AML-193 (cell line): ENCODE measurements at places on chromosomes 12 and 14.
A peak's percentile ranks its signal among the peaks of the same experiment; 100 is the strongest.

- no peak for DNase-seq
Observed at GRCh38 chr14:86646696-86647690, 1117.0 kb downstream of the FLRT2 start.

DNA sequence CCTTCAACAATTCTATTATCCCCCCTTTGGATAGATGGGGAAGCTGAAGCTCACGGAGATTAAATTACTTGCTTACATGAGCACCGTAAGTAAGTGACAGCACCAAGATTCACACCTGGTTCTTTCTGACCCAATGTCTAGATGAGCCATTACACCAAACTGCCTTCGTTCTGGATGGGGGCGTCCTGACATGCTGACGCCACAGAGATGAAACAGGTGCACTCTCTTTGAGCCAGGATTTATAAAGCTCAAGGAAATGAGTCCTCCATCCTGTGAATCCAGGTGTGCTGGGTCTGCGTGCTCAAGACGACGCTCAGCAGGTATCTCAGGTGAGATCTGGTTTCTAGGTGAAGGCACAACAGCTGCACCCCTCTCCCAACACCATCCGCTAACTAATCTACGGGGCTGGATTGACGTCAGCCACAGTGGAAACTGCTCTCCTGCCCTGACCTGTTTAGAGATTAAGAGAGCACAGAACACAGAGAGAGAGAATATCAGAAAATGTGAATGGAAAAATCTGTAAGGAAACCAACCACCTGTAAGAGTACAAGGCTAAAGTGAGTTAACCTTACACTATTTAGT, 61.6 kb downstream of the KSR2 start:
- DNase-seq: no peak

DNA sequence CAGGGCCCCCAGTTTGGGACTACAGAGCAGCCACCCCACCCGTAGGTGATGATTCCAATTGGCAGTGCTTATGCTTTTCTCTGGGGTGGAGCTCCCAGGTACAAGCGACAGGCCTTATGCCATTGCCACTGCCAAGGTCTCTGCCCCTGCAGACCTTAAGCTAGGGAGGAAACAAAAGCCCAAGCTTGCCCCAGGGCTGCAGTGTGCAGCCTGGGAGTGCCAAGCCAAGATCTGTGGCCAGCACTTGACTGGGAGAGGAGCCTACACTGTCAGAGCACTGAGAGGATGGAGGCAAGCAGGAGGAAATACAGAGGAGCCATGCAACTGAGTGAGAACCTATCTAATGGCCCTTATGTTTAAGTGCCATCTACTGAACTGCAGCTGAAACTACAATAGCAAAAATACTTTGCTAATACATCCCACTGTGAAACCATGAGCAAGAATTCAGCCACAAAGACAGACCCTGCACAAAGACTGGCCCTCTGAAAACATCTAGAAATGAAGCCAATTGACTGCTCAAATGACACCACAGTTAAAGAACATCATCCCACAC, 17.7 kb upstream of the ASCL1 start:
- DNase-seq: no peak

DNA sequence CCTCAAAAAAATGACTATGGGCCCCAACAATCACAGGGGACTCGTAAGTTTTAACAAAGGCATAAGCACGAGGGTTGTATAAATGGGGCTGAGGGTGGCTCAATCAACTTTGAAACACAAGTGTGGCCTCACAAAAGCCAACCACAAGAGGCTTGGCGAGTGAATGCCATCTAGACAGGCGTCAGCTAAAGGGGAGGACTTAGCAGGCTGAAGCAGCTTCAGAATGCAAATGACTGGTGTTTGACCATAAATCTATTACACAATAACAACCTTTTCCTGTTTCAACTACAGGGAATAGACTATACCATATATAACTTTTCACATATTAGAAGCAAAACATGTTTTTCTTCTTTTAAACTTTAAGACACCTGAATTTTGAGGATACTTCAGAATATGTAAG, 777.9 kb downstream of the FSCB start:
- DNase-seq: peak; percentile 4

DNA sequence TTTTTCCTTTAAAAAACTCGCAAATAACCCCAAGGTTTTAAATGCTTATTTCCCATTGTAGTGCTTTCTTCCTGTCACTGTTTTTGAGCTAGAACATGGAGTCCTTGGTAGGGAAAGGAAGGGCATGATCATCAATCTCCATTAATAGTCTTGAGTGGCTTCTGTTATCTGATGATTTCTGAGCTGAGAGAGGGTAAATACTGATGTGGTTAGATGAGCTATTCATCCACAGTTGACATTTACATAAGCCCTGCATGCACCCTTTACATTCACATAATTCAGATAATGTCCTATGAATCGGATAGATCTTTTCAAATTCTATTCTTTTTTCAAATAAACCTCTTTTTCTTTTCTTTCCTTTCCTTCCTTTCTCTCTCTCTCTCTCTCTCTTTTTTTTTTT, 81.4 kb downstream of the NTN4 start:
- DNase-seq: no peak

- peak; percentile 60 for DNase-seq
Observed at GRCh38 chr14:91373591-91374254, 43.9 kb downstream of the CCDC88C start.

DNA sequence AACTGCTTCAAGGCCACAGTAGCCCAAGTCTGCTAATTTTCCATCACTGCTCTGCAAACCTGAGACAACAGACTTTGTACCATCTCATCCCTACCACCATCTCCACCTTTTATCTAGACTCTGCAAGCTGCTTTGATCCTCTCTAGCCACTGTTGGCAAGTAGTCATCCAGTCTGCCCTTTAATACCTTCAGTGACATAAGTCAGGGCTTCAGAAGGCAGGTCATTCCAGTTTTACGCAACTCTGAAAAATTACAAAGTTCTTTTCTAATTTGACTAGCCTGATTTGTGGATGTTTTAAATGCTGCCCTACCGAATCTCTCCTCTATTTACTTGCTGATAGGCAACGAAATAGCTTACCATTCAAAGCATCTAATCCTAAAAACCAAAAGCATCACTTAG, 2.8 kb downstream of the FERMT2 start:
- no peak for DNase-seq

DNA sequence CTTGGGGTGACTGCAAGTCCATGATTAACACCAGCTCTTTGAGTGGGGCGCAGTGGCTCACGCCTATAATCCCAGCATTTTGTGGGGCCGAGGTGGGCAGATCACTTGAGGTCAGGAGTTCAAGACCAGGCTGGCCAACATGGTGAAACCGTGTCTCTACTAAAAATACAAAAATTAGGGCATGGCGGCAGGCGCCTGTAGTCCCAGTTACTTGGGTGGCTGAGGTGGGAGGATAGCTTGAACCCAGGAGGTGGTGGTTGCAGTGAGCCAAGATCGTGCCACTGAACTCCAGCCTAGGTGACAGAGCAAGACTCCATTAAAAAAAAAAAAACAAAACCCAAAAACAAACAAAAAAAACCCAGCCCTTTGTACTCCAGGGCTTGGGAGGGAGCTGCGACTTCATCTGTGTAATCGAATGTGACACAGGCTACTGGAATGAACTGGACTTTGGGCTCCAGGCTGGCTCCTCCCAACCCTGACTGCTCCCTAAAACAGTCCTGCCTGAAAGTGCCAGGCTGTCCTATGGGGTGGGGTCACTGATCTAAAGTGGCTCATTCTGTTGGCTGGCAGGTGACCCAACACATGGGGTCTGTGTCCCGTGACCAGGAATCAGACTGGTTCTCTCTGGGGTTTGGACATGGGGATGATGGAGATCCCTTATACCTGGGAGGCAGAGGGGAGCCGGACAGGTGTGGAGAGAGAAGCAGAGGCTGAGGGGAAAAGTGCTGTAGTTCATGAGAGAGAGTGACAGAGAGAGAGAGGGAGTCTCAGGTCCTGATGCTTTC, 9.3 kb upstream of the C12orf43 start:
- no peak for DNase-seq

DNA sequence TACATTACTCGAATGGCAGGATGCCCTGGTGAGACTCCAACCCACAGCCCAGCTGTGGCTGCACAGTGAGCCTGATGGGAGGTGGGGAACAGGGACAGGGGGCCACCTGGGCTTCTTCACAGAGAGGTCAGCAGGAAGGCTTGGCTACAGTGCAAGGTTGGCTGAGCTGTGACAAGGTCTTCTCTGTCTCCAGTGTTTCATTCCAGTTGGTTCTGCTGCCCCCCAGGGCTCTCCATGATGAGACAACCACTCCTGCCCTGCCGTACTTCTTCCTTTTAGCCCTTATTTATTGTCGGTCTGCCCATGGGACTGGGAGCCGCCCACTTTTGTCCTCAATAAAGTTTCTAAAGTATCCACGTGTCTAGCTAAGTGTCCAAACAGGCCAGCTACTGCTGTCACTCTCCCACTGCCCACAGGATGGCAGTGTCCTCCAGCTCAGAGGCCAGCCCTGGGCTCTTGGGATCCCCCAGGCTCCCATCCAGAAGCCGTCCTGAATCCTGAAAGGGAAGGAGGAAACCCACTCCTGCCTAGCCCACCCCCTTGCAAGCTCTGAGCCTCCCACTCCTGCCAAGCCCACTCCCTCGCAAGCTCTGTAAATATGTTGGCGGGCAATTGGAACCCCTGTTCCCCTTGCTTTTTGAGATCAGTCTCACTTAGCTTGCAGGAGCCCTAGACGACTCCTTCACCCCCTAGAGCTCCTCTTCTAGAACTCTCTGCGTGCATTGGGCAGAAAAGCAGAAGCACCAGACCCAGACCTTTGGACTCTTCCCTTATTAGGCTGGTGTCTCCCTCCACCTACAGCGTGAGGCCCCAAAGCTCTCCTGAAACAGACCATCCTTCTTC, 5.4 kb downstream of the C1QL4 start:
- peak; percentile 26 for DNase-seq

DNA sequence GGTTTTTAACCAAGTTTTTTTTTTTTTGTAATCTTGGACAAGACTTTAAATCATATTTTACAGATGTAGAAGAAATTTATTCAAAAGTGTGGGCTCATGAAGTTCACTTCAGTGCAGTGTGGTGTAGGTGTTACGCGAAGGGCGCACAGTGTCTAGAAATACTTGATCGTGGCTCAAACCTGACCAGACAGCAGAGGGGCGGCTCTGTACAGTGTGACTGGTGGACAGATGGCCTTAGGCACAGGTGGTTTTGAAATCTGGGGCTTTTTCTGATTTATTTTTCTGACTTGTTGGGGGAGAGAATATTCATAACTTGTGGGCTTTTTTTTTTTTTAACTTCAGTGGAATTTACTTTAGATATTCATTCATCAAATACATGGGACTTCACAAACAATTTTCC, 179.2 kb downstream of the PELI2 start:
- no peak for DNase-seq

DNA sequence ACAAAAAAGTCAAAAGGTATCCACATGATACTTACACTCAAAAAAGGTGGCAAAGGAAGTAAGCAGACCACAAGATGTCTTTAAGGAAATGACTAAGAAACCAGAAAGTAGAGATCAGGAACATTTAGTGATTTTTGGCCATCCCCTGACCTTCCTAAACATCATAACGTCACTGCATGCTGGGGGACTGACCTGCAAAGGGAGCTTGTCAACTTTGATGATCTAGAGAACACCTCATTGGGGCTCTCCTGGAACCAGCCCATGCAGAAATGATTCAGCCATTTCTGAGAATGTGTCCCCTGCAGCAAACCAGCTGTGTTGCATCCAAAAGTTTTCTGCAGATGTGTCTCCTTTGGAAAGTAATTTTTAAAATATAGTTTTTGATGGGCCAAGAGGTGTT, 152.2 kb upstream of the RASSF8 start:
- DNase-seq: no peak

GRCh38 chr14:96117101-96117897, 78.1 kb downstream of the C14orf132 start:
- no peak for DNase-seq

DNA sequence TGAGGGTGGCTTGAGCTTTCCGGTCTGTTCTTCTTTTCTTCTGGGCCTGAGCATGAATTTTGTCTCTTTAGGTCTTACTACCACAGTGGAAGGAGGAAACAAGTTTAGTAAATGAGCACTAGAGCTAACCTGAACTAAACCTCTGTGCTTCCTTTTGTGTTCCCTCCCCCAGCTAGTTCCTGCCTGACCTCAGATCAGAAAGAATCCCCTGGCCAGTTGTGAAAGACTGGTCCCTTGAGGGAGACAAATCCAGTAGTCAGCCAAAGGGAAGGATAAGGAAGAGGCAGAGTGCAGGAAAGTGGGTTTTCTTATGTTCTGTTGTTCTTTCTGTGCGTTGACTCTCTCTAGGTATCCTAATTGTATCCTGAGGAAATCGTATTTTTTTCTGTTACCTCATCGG, 17.5 kb downstream of the ZNF664 start:
- peak; percentile 41 for DNase-seq

GRCh38 chr12:63045020-63045860, 105.8 kb downstream of the AVPR1A start:
- DNase-seq: no peak

- DNase-seq: no peak
Observed at GRCh38 chr12:123149088-123149487, 1.8 kb downstream of the PITPNM2 start.

DNA sequence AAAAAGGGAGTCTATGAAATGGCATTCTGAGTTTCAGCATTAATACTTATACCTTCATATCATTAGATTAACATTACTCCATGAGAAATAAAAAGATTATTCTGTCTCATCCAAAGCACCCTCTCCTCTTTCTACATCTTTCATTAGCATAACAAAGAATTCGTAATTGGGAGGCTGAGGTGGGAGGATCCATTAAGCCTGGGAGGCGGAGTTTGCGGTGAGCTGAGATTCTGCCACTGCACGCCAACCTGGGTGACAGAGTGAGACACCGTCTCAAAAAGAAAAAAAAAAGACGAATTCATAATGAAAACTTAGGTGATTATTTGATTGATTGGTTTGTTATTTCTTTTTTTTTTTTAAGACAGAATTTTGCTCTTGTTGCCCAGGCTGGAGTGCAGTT, 1.8 kb upstream of the CDK17 start:
- DNase-seq: no peak

- DNase-seq: peak; percentile 48
Observed at GRCh38 chr14:21734457-21735074, 60.9 kb upstream of the OR4E1 start.

- no peak for DNase-seq
Observed at GRCh38 chr12:41521872-41522379, 333.8 kb downstream of the PDZRN4 start.

DNA sequence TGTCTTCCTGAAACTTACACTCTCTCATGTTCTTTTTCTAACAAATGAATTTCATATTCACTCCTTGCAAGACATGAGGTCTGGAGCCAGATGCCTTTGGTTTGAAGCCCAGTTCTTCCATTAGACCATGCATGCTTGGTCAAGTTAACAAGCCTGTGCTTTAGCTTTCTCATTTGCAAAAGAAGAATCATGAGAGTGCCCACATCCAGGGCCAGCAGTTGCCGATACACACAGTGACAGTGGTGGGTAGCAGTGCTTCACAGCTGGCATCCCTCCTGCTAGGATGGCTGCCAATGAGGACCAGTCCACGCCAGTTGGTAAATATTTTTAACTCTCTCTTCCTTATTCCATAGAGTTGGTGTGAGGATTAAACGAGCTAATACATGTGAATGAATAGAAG, 163.1 kb downstream of the PHLDA1 start:
- no peak for DNase-seq

DNA sequence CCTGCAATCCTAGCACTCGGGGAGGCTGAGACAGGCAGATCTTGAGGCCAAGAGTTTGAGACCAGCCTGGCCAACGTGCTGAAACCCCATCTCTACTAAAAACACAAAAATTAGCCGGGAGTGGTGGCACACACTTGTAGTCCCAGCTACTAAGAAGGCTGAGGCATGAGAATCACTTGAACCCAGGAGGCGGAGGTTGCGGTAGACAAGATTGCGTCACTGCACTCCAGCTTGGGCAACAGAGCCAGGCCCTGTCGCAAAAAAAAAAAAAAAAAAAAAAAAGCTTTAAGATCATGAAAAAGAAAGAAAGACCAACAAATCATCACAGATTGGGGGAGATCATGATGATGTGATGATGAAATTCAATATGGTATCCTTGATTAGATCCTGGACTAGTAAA, 30.6 kb downstream of the WDR89 start:
- DNase-seq: no peak
